ENCODE measurements at places on chromosomes 6 and 20. TPM values are rescaled to one million over a fixed set of nuclear protein-coding genes. Genes with fewer than 3 reads are reported as not detected.

DNA sequence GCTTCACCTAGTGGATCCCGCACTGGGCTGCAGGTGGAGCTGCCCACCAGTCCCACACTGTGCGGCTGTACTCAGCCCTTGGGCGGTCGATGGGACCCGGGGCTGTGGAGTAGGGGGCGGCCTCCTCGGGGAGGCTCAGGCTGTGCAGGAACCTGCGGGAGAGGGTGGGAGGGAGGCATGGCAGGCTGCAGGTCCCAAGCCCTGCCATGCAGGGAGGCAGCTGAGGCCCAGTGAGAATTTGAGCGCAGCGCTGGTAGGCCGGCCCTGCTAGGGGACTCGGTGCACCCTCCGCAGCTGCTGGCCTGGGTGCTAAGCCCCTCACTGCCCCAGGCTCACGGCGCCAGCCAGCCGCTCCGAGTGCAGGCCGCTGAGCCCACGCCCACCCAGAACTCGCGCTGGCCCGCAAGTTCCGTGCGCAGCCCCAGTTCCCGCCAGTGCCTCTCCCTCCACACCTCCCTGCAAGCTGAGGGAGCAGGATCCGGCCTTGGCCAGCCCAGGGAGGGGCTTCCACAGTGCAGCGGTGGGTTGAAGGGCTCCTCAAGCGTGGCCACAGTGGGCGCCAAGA, 1407.6 kb downstream of the EPHA7 start:
- no peak for DNase-seq

DNA sequence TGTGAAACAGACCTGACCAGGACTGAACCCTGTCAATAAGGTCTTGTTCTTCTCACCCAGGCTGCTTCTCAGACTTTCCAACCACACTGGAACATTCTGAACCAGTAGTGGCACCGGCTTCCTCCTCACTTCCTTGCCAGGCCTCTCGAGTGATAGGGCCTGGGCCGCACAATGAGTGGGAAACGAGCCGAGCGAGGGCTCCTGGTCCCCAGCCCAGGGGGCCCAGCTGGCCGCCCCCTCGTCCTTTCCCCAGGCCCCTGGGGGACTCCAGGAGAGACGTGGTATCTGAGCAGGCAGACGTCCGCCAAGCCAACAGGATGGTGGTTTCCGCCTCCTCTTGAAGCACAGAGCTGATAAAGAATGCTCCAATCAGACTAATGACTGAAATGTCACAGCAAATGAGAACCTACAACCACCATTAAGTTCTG, 117.9 kb downstream of the GMDS start:
- no peak for DNase-seq

Gene C6orf15
- not detected for polyA plus RNA-seq

Gene DEFB124
- not detected for polyA plus RNA-seq

Gene GJA1
- 76.7 TPM for polyA plus RNA-seq
